GM23248 (cell line): ENCODE measurements at places on chromosomes 2 and 18. TPM values are rescaled to one million over a fixed set of nuclear protein-coding genes. Genes with fewer than 3 reads are reported as not detected.
A peak's percentile ranks its signal among the peaks of the same experiment; 100 is the strongest.

DNA sequence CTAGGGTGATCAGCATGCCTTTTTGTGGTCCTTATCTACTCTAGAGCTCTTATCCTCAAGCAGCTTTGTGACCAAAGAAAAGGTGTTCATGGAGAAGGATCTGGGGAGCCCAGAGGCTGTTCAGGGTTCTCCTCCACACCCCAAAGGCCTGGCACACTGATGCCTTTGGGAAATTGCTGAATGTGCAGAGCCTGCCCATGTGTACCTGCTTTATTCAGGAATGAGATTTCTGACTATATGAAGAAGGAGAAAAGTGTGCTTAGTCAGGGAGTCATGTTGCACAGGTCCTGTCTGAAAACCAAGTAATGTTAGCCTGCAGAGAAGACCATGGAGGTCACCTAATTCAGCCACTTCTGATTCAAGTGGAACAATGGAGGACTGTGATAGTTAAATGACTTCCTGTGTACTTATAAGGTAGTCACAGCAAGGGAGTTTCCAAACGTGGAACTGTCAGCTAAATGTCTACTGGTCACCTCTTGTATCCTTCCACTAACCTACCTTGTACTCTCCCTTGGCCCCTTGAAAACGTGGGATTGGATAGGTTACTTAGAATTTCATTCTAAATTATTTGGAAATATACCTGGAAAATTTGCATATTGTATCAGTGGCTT lies 81.3 kb downstream of the LIMS1 start:
- no peak for DNase-seq
- H3K4me1 ChIP-seq: peaks cover 14% of the 10 kb centered on the region
- H3K4me3 ChIP-seq: no peak overlapping the region

- no peak overlapping the region for H3K4me3 ChIP-seq
- peak; percentile 20 for DNase-seq
- H3K4me1 ChIP-seq: no peaks in the 10 kb centered on the region
- H3K36me3 ChIP-seq: peaks cover 24% of the 10 kb centered on the region
- H3K27me3 ChIP-seq: no peaks in the 10 kb centered on the region
Observed at GRCh38 chr2:207073801-207074678, 91.7 kb downstream of the KLF7 start.

DNA sequence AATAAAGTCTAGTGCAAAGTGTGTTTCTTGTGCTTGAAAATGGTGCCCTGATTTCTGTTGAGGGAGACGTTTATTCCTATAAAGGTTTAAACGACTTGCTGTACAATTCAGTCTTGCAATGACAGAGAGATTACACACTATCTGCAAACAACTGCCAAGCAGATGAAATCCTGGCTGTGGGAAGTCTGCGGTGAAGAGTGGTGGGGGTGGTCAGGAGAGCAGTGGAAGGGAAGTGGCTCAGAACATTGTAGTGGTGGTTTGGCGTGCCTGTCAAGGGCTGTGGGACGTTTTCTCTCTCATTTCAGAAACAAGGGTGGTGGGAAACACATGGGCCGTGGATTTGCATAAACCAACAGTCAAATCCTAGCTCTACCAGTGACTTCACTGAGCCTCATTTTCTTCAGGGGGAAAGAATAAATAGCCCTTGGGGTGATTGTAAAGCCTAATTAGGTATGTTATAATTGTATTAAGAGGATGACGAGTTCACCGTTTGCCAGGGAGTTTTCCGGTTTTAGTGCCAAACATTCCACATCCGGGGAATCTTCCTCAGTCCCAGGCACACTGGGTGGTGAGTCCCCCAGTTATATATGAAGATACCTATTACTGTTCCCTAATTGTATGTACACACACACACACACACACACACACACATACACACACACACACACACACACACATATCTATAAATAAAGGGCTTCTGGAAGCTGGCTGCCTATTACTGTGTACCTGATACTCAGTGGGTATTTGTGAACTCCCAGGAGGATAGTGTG lies 115.0 kb downstream of the SPTBN1 start:
- no peaks in the 10 kb centered on the region for H3K27me3 ChIP-seq
- H3K27ac ChIP-seq: peak overlapping the region; percentile 95
- peak; percentile 92 for DNase-seq
- peaks cover 65% of the 10 kb centered on the region for H3K4me1 ChIP-seq
- H3K36me3 ChIP-seq: no peaks in the 10 kb centered on the region
- peak overlapping the region; percentile 50 for H3K4me3 ChIP-seq

DNA sequence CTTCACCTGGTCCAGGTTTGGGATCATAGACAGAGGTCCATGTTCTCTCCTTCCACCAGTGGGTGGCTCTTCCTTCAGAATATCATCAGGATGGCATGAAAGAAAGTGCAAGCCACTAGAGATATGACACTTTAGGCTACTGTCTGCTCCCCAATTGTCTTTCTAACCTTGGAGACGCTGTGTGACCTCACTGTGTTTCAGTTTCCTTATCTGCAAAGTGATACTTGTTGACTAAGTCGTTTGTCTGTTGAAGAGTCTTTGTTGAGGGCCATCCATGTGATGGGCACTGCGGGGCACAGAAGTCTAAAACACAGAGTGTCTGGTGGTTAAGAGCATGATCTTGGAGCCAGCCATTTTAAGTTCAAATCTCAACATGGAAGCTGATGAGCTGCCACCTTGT lies 259.9 kb upstream of the THSD7B start:
- no peak for DNase-seq
- no peaks in the 10 kb centered on the region for H3K4me1 ChIP-seq
- no peaks in the 10 kb centered on the region for H3K27me3 ChIP-seq
- no peak overlapping the region for H3K4me3 ChIP-seq

DNA sequence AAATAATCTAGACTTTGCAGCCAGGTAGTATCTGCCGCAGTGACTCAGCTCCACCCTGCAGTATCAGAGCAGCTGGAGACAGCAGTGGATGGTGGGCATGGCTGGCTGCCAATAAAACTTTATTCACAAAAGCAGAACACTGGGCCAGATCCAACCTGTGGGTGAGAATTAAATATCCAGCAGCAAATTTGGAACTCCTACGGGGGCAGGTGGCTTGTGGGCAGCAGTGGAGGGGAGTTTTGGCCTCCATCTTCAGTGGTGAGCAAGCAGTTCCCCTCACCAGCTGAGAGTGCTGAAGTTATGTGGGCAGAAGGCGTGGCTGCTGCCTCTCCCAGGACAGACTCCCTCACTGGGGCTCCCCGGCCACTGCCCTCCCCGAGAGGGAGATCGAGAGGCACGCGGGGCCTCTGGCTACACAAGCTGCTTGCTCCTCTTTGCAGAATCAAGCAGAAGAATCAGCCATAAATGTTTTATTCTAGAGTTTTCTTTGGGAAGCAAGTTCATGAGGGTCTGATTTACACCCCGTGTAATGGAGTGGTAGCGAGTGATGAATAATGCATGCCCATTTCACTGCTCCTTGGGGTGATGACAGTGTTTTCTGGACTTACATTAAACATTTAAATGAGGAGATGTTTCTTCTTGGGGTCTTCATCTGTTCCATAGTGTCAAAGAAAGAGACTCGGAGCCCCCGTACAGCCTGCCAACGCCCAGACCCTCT lies 204.3 kb downstream of the SEPTIN10 start:
- no peak overlapping the region for H3K27ac ChIP-seq
- H3K4me1 ChIP-seq: no peaks in the 10 kb centered on the region

DNA sequence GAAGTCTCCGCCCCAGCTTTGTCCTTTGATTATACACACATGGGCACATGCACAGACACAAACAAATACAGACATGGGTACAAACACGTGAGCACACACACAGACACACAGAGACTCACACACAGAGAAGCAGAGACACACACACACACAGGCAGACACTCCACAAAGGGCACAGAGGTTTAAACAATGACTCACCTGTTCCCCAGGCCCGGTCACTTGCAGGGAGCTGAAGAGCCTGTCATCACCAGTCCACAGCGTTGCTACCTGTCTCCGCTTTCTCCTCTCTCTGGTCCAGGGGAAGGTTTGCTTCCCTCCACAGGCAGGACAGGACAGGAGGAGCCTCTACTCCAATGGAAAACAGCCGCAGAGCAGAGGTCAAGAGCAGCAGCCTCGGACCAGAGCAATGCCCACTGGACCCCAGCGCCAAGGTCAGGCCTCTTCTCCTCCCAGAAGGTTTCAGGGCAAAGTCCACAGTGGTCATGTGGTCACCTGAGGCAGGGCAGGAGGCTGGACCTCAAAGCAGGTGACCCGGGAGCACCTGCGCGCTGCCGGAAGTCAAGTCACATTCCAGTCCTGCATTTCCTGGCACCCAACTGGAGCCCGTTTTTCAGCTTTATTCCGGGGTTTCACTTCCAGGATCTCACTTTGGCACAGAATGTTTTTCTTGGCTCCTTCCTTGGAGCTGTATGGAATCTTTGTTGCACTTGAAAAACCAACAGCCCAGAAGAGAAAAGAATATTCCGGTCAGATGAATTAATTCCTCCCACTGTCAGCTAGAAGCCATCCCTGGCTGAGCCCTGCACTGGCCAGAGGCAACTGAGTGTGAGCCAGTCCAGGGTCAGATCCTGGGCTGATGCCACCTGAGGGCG lies at the start of gene RAB17:
Gene RAB17 (minus strand): TSS at position 463 of the 869 bp plus-strand sequence. CDS start 4,580 bp downstream, outside the sequence.
- no peaks in the 10 kb centered on the region for H3K27me3 ChIP-seq
- no peak within 1 kb of the TSS for H3K27ac ChIP-seq
- no peak within 1 kb of the TSS for H3K4me3 ChIP-seq
- H3K36me3 ChIP-seq: no peaks in the 10 kb centered on the region

DNA sequence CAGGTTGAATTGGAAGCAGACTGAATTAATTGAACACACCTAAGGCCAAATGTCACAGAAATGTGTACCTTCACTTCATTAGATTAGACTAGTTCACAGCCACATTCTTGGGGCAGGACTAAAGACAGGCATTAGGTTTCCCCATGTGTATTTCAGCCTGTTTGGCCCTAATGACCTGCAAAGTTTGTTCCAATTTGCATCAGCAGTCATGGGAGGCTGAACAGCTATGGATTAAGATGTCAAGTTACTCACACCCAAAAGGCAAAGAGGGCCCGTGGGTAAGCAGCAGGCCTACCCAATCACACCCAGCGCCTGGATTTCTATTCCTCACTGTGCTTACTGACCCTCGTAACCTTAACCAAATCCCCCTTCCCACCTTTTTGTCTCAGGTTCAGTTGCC lies 99.6 kb upstream of the RIOK3 start:
- no peak overlapping the region for H3K4me3 ChIP-seq
- H3K27ac ChIP-seq: no peak overlapping the region

DNA sequence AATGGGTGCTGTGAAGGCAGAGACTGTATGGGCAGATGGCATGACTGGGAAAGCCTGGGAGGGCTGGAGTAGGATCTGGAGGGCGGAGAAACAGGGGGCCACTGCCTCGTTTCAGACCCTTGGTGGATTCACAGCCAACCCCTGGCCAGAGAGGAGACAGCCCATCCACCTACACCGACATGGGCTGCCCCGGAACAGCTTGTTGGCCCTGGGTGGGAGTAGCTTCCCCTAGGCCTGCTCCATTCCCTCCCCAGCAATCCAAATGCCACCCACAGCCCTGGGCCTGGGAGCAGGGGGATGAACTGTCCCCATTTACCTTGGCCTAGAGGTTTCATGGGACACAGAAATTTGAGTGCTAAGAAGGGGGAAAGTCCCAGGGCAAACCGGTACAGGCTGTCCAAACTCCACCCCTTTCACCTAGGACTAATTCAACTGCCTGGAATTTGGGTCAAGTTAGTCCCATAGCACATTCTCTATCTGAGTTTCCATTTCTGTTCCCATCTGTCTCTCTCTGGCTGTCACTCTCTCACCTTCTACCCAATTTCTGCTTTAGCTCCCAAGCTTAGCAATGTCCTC lies 37.0 kb downstream of the LBH start:
- no peak overlapping the region for H3K27ac ChIP-seq
- H3K4me1 ChIP-seq: peaks cover 24% of the 10 kb centered on the region
- H3K36me3 ChIP-seq: no peaks in the 10 kb centered on the region
- no peak for DNase-seq
- H3K4me3 ChIP-seq: no peak overlapping the region

DNA sequence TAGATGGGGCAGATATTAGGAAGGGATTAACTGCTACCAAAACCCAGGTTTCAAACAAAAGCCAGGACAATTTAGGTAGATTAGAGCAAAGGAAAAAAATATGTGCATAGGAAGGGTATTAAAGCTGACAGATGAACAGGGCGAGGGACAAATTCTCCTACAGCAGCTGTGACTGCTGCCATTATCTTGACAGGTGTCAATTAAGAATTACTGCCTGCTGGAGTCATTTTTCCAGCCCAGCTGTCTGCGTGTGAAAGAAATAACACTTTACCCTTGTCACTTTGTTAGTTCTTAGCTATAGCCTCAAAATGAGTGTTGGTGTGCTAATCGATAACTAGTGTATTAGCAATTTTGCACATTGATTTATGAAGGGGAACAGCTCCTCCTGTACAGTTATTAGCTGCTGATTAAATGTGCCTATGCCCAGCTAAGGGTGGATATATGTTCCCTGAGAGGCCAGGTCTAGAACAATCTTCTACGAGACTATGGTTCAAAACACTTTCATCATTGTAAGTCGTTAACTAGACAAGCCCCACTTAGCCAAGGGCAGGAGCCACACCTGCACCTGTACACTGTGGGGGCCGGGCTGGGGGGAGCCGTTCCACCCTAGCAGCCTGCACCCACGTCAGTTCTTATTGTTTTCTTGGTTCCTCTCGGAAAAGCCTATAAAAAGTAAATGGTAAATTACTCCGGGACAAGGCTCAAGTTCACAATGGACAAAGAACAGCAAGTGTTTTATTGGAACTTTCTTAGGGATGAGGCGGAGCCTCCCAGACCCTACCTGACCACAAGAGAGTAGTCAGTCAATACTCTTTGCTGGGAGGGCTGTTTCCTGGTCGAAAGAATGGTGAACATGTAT lies 7.7 kb downstream of the TSHZ1 start:
- no peak for DNase-seq
- H3K27me3 ChIP-seq: no peaks in the 10 kb centered on the region
- no peaks in the 10 kb centered on the region for H3K36me3 ChIP-seq
- H3K27ac ChIP-seq: no peak overlapping the region
- no peak overlapping the region for H3K4me3 ChIP-seq

- 0 out of 2 replicates have a peak, but pooled peaks cover 2% of the 10 kb centered on the region for H3K27me3 ChIP-seq
- no peaks in the 10 kb centered on the region for H3K36me3 ChIP-seq
- no peak overlapping the region for H3K27ac ChIP-seq
- no peaks in the 10 kb centered on the region for H3K4me1 ChIP-seq
- H3K4me3 ChIP-seq: no peak overlapping the region
- DNase-seq: no peak
Observed at GRCh38 chr2:218364196-218364595, 7.5 kb downstream of the CATIP start.

DNA sequence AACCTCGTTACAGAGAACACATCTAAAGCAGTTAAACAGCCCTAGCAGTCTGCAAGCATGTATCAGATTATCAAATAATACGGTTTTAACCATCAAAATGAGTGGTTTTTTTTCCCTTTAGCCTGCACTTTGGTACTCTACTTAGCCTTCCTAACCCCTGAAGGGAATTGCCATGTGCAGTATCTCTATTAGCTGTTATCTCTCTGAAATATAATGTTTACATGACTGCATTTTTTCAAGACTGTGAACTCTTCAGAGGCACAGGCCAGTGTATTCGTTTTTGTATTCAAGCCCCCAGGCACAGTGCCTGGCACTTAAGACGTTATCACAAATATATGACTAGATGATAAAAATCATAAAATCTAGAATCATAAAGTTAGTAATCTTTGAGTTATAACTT lies 509.5 kb downstream of the PARD3B start:
- peaks cover 11% of the 10 kb centered on the region for H3K4me1 ChIP-seq
- no peak for DNase-seq
- no peaks in the 10 kb centered on the region for H3K36me3 ChIP-seq

GRCh38 chr2:160087854-160088745 lies 25.7 kb upstream of the PLA2R1 start:
- DNase-seq: peak; percentile 49
- H3K27me3 ChIP-seq: no peaks in the 10 kb centered on the region
- no peaks in the 10 kb centered on the region for H3K36me3 ChIP-seq
- H3K27ac ChIP-seq: no peak overlapping the region
- H3K4me1 ChIP-seq: peaks cover 10% of the 10 kb centered on the region

Gene DUSP19
- 2.3 and 5.3 TPM in 2 replicates for total RNA-seq

Gene CAMKMT
- total RNA-seq: 3.1 and 7.5 TPM in 2 replicates
